Activated CD8-positive, alpha-beta memory T cell treated with anti-CD3 and anti-CD28 coated beads for 1 hour (primary cell): ENCODE measurements at places on chromosomes 2 and 18.
A peak's percentile ranks its signal among the peaks of the same experiment; 100 is the strongest.

GRCh38 chr2:112627060-112628040 is 18.4 kb upstream of the SLC20A1 start:
- no peak for DNase-seq

GRCh38 chr2:128450211-128451024 is 131.8 kb upstream of the HS6ST1 start:
- DNase-seq = no peak

GRCh38 chr2:235255693-235256092 is 238.2 kb upstream of the AGAP1 start:
- DNase-seq = no peak

- DNase-seq = no peak
These were observed 94.1 kb upstream of the CYP1B1 start for GRCh38 chr2:38170067-38170466.

GRCh38 chr2:241492174-241492565 is 16.2 kb downstream of the STK25 start:
- no peak for DNase-seq

DNA sequence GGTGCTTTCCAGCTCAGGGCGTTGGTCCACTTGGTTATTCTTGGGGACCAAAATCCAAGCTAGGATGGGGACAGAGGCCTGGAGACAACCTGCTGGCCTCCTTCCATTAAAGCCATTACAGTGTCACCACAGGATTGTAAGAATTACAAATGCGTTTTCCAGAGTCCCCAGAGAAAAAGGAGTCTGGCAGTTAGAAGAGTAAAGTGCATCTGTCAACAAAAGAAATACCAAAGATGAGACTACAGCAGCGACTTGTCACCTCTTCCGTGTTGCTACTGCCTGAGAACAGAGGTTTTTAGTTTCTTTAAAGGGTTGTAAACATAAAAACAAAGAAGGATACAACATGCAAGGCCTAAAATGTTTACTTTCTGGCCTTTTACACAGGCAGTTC is 235.7 kb downstream of the AGAP1 start:
- no peak for DNase-seq

DNA sequence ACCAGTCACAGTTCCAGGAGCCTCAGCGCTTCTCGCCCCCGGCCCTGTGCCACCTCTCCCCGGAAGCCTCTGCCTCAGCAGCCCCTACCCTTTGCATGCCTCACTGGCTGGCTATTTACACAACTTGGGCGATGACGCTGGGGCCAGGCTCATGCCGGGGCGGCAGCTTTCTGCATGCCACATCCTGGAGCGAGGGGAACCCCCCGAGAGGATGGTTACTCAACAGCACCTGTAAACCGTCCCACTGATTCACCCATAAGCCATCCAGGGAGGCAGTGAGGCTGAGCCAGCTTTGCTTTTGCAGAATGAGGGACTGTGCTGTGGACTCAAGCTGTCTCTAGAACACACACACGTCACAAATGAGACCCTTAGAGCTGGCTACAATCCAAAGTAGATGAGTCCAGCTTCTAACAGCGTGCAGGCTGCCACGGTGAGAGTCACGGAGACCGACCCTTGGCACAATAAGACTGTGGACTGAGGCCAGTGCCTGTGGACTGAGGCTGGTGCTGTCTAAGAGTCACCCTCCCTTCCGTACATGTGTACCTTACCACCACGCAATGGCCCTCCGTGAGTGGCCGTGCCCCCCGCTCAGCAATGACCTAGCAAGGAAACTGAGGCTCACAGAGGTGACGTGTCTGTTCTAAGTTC is 45.6 kb upstream of the ODC1 start:
- DNase-seq = peak; percentile 70

GRCh38 chr18:76361219-76361618 is 133.8 kb downstream of the ZNF516 start:
- DNase-seq = no peak

- no peak for DNase-seq
These were observed 1.1 kb downstream of the HOXD3 start for GRCh38 chr2:176158186-176158591.
